Stimulated activated CD8-positive, alpha-beta memory T cell treated with anti-CD3 and anti-CD28 coated beads, Interleukin-2, amount 100 ng/mL, for 1 hour (primary cell): ENCODE measurements at places on chromosomes 5 and 9.

DNA sequence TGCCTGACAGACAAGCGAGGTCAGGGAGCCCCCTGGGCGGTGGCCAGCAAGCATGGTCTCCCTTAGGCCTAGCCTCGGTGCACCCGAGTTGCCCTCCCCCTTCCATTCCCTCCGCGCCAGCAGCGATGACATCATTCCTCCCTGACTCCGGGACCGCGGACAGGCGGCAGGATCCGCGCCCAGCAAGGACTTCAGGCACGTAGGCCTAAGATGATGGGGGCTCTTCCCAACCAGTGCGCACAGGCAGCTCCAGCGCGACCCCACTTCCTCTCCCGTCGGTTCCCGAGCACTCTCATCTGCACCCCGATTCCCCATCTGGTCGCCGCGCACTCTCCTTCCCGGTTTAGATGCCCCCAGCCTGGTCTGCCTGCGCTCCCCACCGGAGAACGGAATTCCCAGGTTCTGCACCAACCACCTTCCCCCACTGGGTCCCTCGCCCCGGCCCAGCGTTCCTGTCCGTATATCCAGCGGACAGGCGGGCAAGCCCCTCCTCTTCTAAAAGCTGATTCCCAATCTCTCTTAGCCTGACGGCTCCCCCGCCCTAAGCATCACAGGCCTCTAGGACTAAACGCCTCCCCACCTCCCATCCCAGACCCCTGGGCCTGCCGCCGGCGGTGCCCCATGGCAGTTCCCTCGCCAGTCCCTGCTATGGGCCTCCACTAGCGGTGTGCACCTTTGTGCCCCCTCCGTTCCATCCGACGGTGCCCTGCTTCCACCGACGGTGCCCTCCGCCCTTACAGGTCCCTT, 931 bp downstream of the FAM219A start:
- no peak for DNase-seq

DNA sequence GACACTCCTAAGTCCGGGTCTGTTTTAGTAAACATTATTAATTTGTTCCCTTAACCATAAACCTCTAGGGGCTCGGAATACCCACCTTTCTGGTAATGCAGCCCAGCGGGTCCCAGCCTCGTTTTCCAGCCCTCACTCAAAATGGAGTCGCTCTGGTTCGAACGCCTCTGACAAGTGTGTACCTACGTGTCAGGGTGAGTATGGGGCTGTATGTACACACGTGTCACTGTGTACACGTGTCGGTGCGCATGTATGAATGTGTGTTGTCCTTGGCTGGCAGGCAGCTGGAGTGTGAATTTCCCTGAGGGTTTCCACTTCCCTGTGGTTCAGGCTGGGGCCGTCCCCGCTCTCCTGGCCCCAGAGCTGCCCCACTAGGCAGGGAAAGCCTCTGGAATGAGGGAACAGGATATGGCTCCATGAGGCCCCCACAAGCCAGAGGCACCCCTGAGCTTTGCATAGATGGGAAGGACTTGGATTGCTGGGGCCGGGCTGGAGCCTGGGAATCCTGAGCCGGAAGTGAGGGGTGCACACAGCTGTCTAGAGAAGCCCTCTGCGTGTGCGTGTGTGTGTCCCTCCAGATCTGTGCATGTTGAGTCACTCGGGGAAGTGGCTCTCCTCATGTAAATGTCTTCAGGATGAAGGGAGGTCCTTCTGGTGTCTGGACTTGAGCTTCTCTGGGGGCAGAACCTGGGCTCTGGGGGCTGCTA, 160.8 kb upstream of the IER5L start:
- DNase-seq, result no peak

DNA sequence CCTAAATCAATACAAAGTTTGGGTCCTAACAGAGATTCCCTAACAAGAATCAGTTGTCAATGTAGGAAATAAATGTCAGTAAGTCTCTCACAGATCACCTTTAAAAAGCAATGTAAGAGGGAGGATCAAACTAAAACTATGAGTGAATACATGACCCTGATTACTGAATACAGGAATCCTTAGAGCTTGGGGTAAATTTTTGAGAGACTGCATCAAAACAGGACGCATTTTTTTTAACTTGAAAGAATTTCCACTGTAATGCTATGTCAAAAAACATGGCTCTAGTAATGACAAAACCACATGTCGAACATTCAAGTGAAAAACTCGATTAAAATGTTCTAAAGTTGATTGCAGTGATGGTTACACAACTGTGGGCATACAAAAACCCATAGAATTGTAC, 21.9 kb downstream of the ZDHHC21 start:
- no peak for DNase-seq

DNA sequence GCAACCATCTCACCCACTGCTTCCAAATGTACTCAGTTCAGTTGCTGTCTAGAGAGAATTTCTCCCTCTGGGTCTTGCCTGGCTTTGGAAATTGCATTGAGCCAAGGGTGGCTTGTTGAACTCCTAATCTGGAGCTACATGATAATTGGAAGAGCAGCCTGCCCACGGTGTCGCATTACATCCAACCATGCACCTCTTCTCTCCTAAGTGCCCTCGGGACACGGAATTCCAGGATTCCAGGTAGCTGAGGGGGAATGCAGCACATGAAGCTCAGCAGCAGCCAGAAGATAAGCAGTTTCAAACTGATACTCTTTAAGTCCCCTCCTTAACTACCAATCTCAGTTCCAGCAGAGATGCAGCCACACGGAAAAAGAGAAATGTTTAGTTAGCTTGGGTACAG, 509.4 kb upstream of the KLF4 start:
- DNase-seq, result no peak

DNA sequence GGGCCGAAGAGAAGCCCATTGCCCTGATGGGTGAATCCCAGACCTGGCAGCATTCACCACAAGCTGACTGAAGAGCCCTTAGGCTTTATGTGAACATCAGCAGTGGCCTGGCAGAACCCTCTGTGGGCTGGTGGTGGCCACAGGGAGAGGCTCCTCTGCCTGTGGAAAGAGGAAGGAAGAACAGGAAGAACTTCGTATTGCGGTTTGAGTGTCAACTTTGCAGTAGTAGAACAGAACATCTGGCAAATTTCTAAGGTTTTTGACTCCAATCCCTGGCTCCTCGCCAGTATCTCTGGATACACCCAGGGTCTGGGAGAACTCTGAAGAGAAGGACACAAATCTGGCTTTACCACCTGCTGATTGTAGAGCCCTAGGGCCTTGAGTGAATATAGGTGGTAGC, 356.4 kb upstream of the GRAMD2B start:
- DNase-seq, result no peak

DNA sequence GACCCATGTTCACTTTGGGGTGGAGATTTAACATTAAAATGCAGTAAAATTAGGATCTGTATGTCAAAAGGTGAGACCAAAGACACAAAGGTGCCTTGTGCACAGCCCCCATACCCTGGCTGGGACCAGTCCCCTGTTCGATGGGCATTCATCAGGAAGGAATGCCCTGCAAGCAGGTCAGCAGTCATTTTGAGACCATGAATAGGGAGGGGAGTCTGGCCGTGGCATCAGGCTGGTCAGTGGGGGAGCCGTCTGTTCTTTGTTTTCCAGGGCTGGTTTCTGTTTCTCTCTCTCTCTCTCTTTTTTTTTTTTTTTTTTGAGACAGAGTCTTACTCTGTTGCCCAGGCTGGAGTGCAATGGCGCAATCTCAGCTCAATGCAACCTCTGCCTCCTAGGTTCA, 68.9 kb upstream of the GOLM1 start:
- no peak for DNase-seq

DNA sequence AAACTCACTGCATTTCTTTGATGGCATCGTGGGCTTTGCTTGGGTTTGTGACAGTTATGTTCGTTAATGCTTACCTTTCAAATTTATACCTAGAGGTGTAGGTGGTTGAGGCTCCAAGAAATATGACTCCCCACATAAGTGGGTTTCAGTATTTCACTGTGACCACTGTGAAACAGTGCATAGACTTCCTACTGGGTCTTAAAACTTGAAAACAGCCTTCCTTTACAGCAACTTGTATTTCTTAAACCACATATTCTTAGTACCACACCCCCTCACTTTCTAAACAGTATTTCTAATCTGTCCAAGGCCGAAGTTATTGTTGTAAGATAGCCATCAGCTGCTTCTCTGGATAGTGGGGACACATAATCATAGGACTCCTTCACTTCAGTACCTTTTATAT, 48.3 kb downstream of the TMEFF1 start:
- DNase-seq, result no peak

DNA sequence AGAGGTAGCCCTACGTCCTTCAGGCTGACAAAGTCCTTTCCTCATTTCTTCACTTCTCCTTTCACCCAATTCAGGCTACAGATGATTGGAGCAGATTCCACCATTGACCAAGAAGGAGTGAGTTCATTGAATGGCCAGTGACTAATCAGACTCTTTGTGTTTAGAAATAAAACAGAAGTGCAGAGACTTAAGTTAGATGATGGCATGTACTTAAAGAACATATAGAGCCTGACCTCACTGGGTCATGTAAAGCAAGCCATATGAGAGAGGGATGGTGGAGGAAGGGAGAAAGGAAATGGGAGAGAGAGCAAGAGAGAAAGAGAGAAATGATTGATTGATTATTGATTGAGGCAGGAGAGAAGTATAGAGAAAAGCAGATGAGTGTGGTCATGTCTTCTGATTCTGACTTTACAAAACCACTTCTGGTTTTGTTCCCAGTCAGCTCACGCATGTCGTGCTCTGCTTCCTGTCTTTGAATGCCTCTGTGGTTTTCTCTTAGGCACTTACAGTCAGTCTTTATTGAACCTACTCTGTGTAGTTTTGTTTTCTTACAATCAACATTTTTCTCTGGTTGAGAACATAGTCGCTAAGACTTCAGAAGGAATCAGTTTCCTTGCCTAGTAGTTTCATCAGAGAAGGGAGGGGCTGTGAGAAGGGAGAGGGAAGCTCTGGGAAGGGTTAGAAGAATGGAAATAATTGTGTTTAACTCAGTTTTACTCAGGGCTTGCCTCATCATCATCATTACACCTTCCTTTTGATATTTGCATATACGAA, 149.2 kb upstream of the KLF9 start:
- DNase-seq, result no peak

DNA sequence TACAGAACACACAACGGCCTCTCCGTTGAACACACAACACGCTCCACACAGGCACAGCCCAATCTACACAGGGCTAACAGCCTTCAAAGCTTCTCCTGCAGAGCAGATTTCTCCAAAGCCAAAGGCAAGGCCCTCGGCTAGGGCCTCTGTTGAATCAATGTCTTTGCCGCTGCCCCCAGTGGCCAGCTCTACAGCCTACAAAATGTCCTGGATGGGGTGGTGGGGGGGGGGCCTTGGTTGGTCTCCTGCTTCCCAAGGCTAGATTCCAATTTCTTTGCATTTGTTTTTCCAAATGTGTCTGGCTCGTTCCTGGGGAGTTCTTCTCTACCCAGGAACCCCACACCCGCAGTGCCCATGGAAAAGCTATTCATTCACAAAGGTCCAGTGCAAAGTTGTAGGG, 167.2 kb downstream of the PAX5 start:
- DNase-seq, result no peak

DNA sequence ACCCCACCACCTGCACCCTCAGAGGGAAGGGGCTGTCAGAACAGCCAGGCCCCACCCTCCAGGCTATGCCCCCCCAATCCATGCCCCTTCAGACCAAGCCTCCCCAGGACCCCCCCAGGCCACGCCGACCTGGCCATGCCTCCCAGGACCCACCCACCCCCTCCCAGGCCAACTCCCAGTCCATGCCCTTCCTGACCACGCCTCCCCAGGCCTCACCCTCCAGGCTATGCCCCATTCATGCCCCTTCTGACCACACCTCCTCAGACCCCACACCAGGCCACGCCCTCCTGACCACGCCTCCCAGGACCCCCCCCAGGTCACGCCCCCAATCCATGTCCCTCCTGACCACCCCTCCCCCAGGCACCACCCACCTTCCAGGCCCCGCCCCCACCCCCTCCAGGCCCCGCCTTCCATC, 27.6 kb downstream of the TPPP start:
- no peak for DNase-seq

DNA sequence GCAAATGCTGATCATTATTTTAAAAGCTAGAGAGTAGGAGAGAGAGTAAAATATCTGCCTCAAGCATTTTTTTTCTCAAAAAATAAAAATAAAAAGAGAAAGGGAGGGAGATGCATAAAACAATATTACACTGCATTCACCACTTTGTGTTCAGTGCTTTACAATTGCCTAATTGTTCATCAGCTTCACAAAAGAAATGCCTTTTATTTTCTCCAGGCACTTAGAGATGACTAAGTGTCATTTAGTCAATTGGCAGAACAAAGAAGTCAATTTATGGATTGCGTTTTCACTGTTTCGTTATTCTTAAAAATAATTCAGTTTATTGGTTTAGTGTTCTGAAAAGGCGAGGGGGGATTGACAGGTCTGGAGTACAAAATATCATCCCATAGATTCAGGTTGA, 232.5 kb upstream of the CCNH start:
- no peak for DNase-seq

- no peak for DNase-seq
Measured at GRCh38 chr5:71662381-71662780, 56.7 kb upstream of the CARTPT start.

DNA sequence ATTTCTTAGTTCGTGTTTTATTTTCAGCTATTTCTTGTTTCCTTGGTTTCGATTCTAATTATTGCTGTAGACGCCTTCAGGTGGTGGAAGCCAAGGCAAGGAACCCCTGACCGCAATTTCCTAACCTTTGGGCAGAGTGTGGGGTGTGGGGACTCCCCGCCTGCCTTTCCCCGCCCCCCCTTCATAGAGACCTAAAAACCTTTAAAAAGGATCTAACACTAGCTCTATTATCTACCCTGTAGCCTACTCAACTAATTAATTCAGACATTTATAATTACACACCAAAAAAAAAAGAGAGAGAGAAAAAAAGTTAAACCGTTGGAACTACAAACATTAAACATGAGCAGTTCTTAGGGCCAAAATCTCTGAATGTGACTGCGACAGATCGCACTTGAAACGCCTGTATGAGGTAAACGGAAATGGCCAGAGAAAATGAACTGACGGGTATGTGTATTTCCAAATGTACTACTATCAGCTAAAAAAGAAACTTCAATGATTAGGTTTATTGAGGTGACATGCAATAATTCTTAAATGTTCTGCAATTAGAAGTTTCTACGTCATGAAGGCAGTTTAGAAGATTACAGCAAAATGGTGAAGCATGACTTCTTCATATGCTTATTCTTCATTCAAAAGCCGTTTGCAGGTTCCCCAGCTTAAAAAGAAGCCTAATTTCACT, 19.0 kb upstream of the FER start:
- DNase-seq, result no peak

DNA sequence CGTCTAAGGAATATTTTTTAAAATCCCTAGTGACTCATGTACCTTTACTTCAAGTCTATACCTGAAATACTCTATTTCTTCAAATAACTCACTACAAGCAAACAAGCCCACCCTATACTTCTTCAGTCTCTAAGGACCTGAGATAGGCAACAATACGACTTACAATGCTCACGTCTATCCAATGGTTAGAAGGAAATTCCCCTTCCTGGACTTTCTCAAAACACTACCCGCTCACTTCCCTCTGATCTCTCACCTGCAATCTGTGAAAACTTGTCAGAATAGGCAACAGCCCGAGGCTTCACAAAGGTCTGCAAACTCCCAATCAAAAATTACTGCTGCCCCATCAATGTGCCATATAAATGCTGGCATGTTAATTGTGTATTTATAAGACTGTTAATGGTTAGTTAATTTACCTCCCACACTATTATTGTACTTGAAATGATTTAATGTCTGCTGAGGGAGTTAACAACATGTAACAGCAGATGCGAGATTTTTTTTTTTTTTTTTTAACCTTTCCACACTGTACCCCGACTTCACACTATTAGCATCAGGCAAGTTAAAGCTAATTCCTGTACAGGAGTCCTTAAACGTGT, 27.3 kb downstream of the MAPKAP1 start:
- no peak for DNase-seq
